ENCODE measurements at places on chromosomes 2 and 18. TPM values are rescaled to one million over a fixed set of nuclear protein-coding genes. Genes with fewer than 3 reads are reported as not detected.

CDK5R2 gene
- 0.08 TPM for total RNA-seq

KIF5C gene
- 5.4 TPM for total RNA-seq

TCF4 gene
- 65.2 TPM for total RNA-seq

CASP8 gene
- total RNA-seq, result 27.7 TPM

GRCh38 chr2:41999592-42000281 lies 48.1 kb upstream of the PKDCC start:
- peak overlapping the region; percentile 73 for H3K27ac ChIP-seq
- no peak for DNase-seq
- H3K4me1 ChIP-seq, result peaks cover 18% of the 10 kb centered on the region
- H3K27me3 ChIP-seq, result no peaks in the 10 kb centered on the region
- H3K4me3 ChIP-seq, result no peak overlapping the region

- no peak overlapping the region for H3K27ac ChIP-seq
- no peaks in the 10 kb centered on the region for H3K4me1 ChIP-seq
- no peak for DNase-seq
- no peak overlapping the region for H3K4me3 ChIP-seq
- no peaks in the 10 kb centered on the region for H3K36me3 ChIP-seq
These were observed 133.6 kb upstream of the APCDD1 start for GRCh38 chr18:10320791-10321190.

DNA sequence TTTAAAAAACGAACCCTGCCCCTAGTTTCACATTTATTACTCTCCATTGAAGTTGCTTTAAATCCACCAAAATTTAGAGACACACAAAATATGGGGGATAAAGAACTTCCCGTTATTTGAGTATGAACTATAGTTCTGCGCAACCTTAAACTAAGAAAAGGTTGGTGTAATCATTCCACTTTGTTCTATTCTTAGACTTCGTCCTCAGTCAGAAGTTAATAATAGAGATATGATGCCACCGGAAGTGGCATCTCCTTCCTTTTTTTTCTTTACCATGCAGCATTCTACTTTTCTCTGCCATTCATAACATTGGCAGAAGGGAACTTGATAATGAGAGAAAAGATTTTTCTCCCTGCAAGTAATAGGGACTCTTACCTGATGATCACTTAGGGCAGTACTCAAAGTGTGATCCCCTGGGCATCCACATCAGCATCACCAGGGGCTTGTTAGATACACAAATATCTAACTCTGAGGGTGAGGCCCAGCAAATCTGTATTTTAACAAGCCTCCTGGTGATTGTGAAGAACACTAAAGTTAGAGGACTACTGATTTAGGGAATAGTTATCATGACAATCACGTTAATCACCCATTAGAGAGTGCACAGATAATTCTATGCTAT lies 147.7 kb upstream of the DTNA start:
- no peak overlapping the region for H3K4me3 ChIP-seq
- H3K4me1 ChIP-seq, result no peaks in the 10 kb centered on the region
- no peak for DNase-seq
- no peak overlapping the region for H3K27ac ChIP-seq

DNA sequence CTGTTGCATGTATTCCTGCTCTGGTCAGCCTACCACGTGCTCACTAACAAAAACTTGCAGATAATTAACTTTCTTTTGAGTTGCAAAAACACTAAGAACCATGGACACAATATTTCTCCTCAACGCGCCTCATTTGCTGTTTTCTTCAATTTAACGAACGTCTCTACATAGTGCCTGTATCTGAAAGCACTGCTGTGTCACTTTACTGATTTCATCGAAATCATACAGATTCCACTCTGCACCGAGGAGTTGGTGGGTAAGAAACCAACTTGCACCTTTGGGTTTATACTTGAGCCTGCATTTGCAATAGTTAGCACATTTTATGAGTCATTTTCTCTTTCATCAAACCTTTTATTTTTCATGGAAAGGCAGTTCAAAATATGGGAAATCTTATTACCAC lies 145.8 kb downstream of the DCDC2C start:
- no peaks in the 10 kb centered on the region for H3K27me3 ChIP-seq
- H3K36me3 ChIP-seq, result no peaks in the 10 kb centered on the region
- no peak for DNase-seq
- H3K27ac ChIP-seq, result no peak overlapping the region
- H3K4me1 ChIP-seq, result peaks cover 8% of the 10 kb centered on the region
- no peak overlapping the region for H3K4me3 ChIP-seq

DNA sequence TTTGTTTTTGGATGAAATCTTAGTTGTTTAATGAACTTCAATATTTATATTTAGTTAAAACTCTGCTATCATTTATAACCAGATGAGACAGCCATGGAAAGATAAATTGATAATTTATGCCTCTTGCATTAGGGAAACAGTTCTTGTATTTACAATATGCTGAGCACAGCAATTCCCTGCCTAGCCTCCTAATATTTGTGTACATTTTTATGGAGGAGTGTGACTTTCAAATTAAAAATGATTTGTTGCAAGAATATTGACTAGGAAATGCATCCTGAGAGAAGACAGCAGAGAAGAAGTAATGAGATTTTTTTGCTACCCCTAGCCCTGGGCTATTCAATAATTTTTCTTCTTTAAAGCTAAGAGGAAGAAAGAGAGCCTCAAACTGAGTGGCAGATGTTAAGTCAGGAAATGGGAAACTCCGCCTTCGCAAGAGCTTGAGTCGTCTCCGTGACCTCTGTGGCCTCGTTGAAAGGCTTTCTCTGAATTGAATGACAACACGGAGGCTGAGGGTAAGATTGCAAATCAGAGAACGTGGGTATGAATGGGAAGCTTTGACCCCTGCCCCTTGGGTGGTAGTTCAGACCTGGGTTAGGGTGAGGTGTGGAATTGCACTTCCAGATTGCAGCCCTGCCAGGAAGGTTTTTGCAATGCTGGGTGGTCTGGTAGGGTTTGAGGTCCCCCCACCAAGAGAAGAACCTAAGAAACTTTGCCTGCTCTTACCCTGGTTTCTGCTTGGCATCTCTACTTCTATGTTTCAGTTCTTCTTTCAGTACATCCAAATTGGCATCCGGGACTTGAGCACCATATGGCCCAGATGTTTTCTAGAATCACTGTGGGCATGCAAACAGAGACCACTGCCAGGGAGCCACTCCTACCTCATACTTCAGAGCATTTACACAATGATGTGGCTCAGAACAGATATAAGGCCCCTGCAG lies 210.3 kb upstream of the RBMS1 start:
- no peak overlapping the region for H3K4me3 ChIP-seq
- no peak for DNase-seq
- H3K27ac ChIP-seq, result no peak overlapping the region
- H3K27me3 ChIP-seq, result no peaks in the 10 kb centered on the region
- no peaks in the 10 kb centered on the region for H3K4me1 ChIP-seq

DNA sequence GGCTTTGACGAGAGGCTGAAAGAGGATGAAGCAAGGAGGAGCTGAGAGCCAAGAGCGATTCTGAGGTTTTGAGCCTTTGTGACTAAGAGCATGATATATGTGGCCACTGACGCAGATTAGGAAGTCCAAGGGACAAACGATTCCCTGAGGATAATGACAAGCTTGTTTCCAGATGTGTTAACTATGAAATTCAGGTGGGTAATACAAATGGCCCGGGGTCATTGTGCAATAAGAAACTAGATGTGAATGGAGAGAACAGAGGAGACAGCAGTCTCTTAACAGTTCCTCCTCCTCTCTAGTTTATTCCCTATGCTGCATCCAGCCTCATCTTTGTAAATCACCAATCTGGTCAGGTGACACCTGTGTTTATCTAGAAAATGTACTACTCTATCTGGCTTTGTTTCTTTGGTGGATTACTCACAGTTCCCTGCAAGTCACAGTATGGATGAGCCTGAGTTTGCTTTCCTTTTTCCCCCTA lies 84.2 kb downstream of the SOCS6 start:
- no peaks in the 10 kb centered on the region for H3K27me3 ChIP-seq
- no peak overlapping the region for H3K4me3 ChIP-seq
- peak; percentile 46 for DNase-seq
- H3K4me1 ChIP-seq, result peaks cover 23% of the 10 kb centered on the region
- H3K36me3 ChIP-seq, result no peaks in the 10 kb centered on the region

GRCh38 chr2:43419876-43420275 lies 176.0 kb downstream of the THADA start:
- H3K4me1 ChIP-seq, result peaks cover 32% of the 10 kb centered on the region
- H3K4me3 ChIP-seq, result no peak overlapping the region
- H3K27me3 ChIP-seq, result no peaks in the 10 kb centered on the region
- peak overlapping the region; percentile 63 for H3K27ac ChIP-seq
- no peak for DNase-seq
